ENCODE measurements at places on chromosomes 6 and 20.

- peak; percentile 88 for DNase-seq
These were observed 99.9 kb downstream of the CDH26 start for GRCh38 chr20:60057866-60058807.

- DNase-seq, result no peak
These were observed 24.8 kb upstream of the CCND3 start for GRCh38 chr6:41966214-41966920.

DNA sequence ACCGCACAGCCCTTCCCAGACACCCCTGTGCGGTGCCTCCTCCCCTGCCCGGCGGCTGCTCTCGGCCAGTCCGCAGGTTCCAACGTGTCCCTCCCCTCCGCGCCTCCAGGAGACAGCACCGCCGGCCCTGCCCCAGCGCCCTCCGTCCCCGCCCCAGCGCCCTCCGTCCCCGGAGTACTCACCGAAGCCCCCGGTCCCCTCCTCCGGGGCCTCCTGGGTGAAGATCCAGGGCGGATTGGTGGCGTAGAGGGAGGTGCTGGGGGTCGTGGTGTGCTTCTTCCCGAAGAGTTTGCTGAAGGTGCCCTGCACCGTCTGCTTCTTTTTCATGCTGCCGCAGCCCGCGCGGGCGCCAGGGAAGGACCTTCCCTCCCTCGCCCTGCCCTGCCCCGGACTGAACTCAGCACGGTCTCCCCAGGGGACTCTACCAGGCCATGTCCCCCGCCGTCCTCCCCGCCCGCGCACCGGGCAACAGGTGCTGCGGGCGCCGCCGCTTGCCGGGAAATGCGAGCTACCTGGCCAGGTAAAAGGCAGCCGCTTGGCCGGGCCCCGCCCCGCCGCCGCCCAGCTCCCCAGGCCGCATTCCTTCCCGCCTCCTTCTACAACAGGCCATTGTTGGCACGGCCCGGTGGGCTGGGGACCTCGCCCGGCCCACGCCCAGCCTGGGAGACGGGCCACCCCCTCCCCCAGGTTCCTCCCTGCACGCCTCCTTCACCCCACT is at the start of gene C6orf132:
Gene C6orf132 (minus strand): TSS at position 503 of the 718 bp plus-strand sequence. CDS start 176 bp downstream, at position 327.
- no peak for DNase-seq

DNA sequence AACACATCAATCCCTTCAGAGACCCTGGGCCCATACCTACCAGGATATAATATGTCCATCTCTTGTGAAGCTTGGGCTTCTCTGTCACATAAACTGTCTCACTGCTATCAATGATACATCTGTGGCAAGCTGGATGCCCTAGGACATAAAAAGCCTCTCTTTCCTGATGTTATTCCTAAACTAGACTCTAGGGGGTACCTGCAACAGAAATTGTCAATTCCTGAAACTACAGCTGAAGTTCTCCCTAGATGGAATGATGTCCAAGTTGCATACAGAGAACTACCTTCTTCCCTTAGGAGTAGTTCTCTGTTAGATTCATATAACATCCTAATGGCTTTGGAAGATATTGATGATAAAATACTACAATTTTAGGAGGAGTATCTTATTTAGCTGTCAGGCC is 35.8 kb downstream of the TBX18 start:
- no peak for DNase-seq

DNA sequence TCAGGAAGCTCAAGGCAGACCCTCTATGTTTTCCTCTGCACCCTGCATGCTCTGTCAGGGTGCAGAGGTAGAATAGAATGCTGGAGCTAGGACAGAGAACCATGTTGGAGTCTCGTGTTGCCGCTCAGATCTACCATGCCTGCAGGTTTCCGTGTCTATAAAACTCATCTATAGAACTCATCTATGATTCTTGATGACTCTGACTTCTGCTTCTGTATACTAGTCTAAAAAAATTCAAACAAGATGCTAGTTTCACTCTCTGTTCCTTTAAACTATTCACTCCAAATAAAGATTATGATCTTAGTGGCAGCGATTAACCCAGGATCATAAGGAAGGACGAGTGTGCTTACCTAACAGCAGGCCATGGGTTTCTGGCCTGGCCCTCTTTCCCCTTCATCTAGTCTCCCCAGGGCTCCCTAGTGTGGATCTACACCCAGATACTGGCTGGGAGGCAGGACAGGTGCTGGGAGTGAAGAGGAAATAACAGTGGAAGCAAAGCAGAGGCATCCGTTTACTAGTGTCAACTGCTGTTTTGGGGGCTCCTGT is 162.7 kb upstream of the SUPT3H start:
- DNase-seq, result no peak

GRCh38 chr6:41247288-41247865 is 19.2 kb downstream of the TREML4 start:
- DNase-seq, result no peak

GRCh38 chr20:53382263-53382844 is 211.3 kb downstream of the ZNF217 start:
- DNase-seq, result no peak

DNA sequence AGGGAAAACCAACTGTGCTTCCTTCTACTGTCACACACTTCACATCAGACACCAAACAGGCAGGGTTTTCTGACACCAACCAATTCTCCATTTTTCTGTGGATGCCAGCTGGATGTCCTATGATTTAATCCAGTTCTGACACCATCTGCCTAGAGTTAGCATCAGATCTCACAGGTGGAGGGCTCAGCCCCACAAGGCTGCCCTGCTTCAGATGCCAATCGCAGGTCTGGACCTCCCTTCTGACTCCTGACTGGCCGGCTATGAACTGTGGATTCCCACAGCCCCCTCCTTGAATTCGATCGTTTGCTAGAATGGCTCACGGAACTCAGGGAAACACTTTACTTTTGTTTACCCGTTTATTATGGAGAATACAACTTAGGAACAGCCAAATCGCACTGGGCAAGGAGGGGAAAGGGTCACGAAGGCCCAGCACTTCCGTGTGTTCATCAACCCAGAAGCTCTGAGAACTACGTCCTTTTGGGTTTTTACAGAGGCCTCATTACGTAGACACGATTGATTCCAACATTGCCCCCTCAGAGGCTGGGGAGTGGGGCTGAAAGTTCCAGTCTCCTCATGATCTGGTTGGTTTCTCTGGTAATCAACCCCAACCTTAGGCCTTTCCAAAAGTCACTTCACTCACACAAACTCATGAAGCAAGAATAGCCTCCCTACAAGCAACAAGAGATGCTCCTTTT is 25.4 kb upstream of the MAS1 start:
- DNase-seq, result no peak
